ENCODE measurements at places on chromosomes 2 and 18.

DNA sequence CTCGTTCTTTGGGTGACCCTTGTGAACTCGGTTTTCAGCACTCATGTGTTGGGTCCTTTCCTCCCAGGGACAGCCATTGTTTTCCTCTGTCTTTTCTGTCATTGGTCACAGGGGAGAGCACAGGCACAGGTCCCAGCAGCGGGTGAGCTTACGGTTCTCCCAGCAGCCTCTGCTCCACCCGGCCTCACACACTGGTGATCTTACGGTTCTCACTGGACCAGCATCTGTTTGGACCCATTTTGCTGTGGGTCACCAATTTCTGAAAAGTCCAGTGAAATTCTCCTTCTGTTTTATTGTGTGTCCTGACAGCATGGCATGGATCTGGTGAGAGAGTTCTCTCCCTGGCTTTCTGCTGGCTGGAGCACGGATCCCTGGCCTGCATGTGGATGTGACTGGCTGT is 49.8 kb upstream of the ANKRD62 start:
- DNase-seq, result no peak

DNA sequence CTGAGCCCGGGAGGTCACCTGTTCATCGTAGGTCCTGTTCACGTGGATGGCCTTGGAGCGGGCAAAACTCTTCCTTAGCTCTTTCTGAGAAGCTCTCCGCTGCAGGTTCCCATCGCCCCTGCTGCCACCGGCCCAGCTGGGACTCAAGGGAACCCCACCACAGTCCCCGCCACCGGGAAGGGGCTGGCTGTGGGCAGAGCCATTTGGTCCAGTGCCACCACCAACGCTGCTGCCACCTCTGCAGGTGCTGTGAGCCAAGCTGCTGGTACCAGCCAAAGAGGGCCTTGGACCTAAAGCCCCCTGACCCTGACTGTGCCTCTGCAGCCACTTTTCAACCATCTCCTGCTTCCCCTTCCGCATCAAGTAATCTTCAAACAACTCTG is 586 bp downstream of the PDE11A start:
- no peak for DNase-seq

- DNase-seq, result no peak
Observed at GRCh38 chr2:34979148-34979547, 1376.4 kb upstream of the CRIM1 start.

- DNase-seq, result no peak
Observed at GRCh38 chr18:42730272-42730671, 385.2 kb downstream of the RIT2 start.

DNA sequence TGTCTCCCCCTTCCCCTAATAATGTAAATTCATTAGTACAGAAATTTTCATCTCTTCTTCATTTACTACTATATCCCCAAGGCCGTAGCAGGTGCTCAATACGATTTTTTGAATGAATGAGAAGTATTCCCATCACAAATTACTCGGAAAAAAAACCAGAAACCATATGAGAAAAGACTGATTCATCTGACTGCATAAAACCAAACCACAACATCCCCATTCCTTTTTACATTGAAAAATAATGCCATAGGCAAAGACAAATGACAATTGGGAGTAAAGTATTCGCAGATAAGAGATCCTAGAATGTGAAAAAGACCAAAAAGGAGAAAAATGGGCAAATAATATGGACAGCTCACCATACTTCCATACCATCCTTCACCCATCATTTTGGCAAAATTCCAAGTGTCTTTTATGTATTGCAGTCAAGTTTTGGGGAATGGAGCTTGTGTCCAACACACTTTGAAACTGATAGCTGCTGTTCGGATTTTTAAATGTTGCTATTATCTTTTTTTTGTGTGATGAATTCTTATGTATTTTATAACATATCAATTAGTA is 1.5 kb downstream of the ZC3H8 start:
- no peak for DNase-seq

DNA sequence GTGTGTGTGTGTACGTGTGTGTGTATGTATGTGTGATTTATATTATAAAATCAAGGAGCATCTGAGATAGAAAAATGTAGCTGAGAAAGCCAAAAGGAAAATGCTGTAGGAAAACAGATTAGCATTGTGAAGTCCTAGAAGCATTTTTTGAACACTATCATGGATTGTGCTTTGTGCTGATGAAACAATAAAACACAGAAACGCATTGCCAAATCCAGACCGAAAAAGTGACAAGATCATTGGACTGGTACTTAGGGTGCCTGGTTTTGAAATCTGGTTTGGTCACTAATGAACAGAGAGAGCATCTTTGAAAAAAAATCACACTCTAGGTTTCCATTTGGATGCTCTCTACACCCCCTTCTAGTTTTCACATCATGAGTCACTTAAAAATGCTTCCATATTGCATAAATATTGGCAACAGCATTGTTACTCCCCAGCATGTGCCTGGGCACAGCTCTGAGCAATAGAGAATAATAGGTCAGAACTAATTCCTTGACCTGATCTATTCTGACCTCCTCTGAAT is 214.6 kb upstream of the LRRTM1 start:
- no peak for DNase-seq

DNA sequence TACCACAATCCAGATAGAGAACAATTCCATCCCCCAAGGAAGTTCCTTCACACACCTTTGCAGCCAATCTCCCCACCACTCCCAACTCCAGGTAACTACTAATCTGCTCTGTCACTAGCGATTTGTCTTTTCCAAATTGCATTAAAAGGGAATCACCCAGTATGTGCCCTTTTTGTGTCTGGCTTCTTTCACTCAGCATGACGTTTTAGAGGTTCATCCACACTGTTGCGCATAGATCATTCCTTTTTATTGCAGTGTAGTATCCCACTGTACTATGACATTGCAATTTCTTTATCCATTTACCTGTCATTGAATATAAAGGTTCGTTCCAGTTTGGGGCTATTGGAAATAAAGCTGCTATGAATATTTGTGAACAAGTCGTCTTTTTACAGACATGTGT is 31.6 kb downstream of the TNS1 start:
- DNase-seq, result no peak

DNA sequence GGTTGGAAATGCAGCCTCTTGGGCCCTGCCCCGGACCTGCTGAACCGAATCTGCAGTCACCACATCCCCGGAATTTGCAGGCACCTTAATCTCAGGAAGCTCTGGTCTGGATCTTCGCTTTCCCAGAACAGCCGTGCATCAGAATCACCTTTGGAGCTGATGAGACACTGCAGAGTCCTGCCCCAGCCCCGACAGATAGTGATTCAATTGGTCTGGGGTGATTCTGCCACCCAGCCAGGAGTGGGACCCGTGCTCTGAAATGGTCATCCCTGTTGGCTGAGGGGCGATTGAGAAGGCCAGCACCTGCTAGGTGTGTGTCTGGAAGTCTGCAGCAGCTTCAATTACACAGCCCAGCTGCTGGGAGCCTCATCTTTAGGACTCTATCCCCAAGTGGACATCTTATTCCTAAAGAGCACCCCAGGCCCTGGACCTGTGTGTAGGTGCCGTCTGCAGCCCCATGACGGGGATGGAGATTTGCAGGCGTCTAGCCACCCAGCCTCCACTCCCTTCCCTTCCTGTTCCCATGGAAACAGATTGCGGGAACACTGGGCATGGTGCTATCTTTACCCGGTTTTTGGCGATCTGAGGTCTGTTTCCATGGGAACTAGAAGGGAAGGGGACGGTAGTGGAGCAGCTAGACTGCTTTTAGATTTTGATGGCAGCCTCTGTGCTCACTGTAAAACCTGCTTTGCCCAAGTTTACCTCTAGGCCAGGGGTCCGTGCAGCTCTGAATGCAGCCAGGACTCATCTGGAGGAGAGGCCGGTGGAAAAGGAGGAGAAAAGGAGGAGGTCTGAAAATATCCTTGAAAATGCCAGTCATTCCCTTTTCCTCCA is 156.1 kb downstream of the LDLRAD4 start:
- no peak for DNase-seq

Data from ovary (tissue), 10 donors.